ENCODE measurements at places on chromosomes 3 and 15.
A peak's percentile ranks its signal among the peaks of the same experiment; 100 is the strongest.

DNA sequence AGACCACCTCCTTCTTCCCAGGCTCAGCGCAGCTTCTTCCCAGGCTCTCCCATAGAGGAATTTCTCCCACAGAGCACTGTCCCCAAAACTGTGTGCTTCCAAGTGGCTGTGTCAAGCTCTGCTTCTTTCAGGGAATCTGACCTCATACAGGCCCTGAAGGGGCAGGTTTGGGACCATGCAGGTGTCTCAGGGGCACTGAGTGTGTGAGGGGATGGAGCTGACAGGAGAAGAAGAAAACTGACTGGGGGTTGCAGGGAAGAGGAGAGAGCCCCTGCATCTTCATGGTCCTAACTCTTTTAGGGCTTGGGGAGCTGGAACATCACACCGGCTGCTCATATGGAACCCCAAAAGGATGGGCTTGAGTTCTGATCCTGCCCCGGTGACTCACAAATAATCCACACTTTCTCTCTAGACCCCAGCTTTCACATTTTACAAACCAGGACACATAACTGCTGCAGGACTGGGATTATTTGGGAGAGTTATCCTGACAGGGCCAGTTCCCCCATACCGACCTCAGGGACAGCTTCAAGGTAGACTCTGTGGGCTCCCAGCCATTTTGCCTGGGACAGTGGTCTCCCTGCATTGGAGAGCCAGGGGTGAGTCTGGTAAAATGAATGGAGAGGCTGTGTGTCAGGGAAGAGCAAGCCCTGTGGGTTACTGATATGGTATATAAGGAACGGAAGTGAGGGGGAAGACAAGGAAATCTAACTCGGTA, 316.1 kb downstream of the TLE3 start:
- DNase-seq, result no peak

GRCh38 chr3:59082106-59082505, 32.3 kb upstream of the CFAP20DC start:
- DNase-seq, result no peak

GRCh38 chr3:21785765-21786437, 34.9 kb upstream of the ZNF385D start:
- DNase-seq, result no peak

GRCh38 chr3:24480497-24480896, 14.2 kb downstream of the THRB start:
- DNase-seq, result no peak

DNA sequence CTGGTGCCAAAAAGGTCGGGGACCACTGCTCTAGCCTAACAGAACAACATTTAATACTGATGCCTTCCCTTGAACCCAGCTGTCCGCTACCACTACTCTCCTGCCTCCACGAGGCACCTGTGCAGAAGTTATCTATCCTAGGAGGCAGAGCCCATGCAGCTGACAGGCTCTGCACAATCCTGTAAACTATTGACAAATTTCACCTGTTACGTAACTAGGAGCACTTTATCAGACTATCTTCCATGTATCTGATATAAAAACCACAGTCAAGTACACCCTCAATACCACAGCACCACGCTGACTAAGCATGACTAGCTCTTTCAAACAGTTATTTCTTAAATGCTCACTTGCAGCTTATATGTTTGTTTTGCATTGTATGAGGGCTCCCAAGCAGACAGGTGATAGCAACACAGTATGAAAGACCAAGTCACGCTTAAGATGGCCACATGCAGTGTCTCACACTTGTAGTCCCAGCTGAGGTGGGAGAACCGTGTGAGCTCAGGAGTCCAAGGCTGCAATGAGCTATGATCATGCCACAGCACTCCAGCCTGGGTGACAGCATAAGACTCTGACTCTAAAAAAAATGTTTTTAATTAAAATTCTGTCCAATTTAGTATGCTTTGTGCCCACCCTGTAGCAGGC, 4.5 kb upstream of the IL17RC start:
- no peak for DNase-seq

DNA sequence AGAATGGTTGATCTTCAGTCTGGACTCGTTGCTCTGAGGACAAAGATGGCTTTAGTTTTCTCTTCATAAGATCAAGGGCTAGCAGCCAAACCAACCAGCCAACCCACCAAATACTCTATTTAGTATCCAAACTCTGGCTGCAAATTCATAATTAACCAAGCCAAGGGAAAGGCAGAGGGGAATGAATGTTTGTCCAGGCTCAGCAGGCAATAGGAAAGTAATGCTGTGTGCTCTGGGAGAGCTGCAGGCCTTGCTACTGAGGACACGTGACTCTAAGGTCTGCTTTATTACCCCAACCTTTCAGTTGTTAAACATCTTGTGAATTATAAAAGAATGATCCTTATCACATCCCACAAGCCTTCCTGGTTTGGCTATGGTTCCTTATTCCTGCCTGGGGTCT, 52.3 kb upstream of the GALNT15 start:
- no peak for DNase-seq

GRCh38 chr15:29570121-29570947, 251.9 kb downstream of the TJP1 start:
- DNase-seq, result peak; percentile 10

DNA sequence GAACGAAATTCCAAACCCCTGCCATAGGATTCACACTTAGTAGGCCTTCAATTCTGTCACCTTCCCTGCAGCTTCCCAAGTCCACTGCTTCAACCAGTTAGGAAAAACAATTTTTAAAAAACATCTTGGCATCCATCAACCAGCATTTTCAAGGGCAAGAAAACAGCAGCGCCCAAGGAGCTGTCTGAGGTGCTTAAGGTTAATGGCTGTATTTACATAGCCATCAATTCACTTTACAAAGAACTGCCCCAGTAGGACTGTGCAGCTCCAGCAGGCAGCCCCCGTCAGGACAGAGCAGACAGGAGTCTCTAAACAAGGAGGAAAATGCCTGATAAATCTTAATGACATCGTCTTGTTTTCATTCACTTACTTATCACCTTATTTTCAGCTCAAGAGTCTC, 13.3 kb downstream of the TAFA4 start:
- DNase-seq, result no peak

DNA sequence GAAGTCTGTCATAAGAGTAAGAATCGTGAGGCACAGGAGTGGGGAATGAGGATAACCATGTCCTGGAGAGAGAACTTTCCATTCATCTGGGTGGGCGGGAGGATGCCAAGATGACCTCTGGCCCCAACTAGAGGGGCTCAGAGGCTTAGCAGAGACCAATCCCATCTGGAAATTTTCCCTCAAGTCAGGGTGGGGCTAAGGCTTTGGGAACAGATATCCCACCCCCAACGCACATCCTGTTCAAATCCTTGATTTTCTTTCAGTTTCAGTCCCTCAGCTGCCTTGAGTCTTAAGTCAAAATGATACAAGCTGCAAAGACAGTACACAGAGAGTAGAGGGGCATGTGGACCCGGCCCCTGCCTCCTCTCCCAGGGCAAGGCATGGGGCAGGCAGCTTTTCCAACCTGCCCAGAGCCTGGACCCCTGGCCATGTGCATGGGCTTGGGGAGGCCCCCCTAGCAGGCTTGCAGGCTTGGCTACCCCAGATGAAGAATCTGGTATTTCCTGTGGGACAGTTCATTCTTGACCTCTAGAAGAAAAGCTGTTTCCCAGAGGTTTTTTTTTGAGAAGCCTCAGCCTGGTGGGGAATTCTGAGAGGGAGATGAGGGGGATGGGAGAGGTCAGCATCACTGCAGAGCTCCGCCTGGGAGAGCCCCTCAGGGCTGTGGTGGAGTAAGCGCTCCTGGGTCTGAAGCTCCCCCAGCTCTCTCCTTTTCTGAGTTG, 109.7 kb upstream of the HACD2 start:
- DNase-seq, result no peak

GRCh38 chr3:41317718-41318117, 118.4 kb downstream of the CTNNB1 start:
- DNase-seq, result no peak

DNA sequence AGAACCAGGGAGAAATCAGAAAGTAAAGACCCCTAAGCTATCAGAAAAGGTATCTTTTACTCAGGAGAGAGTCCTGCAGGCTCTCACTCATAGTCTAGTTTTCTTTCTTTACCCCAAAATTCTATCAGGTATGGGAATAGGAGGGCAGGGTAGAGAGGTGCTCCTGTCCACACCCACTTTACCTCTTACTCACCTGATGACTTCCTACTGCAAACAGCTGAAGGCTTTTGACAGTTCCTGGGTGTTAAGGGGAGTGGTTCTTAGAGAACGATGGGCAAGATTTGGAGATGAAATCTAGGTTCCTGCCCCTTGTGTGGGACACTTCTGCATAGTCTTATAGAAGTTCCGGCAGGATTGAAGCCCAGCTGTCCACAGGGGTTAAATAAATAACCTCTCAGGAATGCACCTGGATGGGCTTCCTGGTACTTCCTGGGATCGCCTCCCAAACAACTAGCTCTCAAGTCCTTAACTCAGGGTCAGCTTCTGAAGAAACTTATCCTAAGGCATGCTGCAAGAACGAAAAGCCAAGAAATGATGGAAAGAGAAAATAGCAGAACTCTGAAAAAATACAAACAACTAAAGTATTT, 10.8 kb upstream of the TNFAIP8L3 start:
- no peak for DNase-seq

DNA sequence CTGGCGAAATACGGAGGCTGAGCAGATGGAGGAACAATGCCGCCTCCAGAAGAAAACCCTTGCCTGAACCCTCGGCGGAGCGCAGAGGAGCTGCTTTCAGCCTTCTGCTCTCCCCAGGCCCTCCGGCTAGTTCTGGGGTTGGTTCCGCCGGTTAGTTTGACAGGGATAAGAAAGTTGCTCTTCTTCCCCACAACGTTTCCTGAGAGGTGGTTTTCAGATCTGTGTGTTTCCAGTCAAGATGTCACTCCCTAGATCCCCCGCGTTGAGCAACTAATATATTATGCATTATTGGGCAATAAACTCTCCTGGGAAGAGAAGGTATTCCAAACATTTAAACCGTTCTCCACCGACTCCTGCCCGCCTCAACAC, 551 bp downstream of the NLGN1 start:
- DNase-seq, result no peak

DNA sequence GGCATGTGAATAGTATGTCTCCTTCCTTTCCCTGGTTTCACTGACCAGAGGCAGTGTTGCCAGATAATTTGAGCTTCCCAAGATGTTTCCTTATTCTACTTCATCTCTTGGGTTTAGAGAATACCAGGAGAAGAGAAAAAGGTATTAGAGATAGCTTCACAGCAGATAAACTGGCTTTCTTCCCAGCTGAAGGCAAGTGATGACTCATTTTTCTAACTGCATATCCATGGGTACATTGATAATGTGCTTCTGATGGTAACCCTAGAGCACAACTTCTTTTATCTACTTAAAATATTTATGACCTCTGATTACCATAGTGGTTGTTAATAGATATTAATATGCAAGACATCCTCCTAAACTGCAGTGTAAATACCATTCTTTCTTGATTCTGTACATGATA, 34.6 kb upstream of the CMTM8 start:
- no peak for DNase-seq

- no peak for DNase-seq
Measured at GRCh38 chr3:141383555-141384129, 15.3 kb downstream of the ZBTB38 start.

- no peak for DNase-seq
Measured at GRCh38 chr15:57681011-57681410, 25.5 kb upstream of the POLR2M start.

DNA sequence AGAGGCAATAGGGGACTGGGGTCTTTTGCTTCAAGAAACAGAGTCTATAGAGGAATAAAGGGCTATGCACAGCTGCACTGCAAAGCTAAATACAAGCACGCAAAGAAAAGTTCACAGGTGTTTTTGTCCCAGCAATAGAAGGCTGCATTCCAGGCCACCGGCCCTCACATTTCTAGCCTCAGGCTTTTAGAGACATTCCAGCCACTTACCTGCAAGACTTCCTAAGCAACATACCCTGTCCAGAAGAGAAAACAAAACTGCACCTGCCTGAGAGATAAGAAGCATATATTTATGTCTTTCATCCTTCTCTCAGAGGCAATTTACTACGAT, 220.5 kb downstream of the OPA1 start:
- no peak for DNase-seq

DNA sequence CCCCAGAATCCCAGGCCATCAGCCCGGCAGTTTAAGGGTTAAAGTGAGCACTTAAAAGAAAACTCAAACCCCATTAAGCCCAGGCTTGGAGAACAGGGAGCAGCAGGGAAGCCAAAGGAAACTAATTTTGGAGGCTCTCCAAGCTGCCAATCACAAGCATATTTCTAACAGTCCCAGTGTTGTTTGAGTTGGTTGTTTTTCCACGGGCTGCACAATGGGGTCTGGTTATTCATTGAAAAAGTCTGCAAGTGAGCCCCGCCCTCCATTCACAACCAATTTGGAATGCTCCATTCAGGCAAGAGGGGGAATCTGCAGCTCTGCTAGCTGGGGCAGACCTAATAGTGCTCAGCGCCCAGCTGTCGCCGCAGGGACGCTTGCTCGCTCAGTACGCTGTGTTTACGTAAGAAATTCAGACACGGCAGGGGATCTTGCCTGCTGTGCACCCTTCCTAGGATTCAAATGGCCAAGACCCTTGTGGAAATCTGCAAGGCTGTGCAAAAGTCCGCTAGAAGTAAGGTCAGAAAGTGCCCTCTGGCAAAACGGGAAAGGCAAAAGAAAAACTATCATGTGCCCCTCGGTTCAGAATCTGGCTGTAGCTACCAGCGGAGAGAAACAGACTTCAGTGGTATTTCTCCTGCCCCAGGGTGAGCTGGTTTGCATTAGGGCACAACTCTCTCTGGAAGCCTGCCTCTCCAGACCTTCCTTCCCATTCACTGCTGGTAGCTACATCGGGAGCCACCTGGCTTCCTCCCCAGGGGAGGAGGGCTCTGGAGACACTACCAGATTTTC, 11.0 kb downstream of the ETV5 start:
- peak; percentile 67 for DNase-seq

DNA sequence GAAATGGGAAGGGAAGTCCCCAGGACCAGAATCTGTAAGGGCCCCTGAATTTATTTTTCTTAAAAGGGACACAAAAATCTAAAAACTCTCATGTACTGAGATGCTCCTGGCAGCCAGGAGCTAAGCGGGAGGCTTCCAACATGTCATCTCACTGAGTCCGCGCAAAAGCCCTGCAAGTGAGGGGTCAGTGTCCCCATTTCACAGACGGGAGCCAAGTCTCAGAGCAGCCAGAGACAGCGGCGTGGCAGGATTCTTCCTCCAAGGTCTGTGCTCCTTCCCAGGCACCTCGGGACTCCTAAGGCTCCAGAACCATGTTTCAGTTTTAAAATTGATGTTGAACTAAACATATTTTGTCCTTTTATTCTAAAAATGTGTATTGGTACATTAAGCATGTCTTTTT, 114.8 kb downstream of the ADCY5 start:
- no peak for DNase-seq

DNA sequence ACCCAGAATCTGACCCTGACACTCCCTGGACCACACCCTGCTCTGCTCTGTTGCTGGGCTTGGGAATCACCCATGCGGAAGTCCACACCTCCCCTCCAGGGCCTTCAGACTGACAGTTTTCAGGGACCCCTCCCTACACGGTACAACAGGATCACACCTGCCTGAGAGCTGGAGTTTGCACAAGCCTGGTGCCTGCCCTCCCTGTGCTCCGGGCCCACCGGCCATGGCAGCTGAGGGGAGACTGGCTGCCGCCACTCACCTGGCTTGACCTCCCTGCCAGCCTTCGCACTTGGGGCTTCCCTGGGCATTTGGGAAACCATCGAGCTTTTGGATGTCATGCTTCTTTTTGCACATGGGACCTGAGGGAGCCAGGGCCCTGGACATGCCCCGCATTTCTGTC, 95.9 kb upstream of the ANKRD34C start:
- DNase-seq, result no peak

GRCh38 chr3:140472306-140473020, 205.4 kb upstream of the TRIM42 start:
- no peak for DNase-seq

- no peak for DNase-seq
Measured at GRCh38 chr3:111627092-111627491, 31.9 kb upstream of the ZBED2 start.
